ENCODE measurements at places on chromosomes 4 and X.

DNA sequence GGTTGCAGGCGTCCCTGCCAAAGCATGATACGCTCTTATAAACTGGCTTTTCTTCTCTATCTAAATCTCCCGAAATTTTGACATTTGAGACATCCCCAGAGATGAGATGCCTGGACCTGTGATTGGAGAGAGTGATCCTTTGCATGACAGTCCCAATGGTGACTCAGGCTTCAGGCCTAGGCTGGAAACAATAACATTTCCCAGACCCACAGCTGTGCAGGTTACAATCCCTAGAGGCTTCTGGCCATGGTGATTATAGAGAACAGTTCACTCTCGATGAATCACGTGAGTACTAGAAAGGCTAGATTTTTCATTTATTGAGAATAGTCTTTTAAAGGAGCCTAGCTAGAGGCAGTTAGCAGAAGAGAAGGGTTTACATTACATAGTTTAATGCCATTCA, 75.9 kb downstream of the SPATA18 start:
- DNase-seq = no peak

DNA sequence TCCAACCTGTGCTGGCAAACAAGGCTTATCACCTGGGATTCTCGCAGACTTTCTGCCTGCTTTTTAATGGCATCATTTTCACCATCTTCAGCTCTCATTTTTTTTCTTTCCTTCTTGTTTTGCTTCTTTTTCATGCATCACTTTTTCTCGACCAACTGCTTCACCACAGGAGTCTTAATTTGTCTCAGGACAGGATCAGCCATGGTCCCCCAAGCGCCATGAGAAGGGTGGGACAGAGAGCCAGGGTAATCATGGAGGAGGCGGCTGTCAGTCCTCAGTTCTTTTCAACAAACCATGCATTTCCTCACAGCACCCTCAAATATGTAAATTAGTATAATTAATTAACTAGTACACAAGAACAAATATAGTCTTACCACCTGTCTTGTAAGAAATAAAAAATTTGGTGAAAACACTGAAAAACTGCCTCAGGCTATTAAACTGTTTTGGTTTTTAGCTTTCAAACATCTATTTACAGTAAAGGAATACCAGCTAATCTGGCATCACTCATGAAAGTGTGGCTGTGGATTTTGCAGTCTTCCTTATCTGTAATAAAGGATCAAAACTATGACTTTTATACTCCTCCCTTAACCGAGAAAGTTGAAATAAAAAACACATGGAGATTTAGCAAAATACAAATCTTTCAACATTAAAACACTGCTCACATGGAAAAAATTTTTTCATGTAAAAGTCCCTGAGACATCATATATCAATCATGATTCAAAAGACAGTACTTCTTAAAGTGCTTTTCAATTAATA, 19.1 kb downstream of the EIF4E start:
- no peak for DNase-seq

DNA sequence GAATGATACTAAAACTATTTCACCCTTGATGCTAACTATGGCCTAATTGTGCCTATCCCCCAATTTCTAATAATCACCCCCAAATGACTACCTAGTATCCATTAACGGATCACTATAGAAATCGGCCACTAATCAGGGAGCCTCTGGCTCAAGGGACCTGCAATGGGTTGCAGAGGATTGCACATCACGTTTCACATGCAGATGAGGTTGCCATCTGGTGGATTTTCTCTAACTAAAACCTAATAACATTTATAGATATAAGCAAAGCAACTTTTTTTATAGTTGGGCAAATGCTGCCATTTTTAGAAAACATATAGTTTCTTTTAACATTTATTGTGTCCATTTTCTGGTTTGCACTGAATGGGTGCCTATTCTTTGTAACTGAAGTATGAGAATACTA, 28.3 kb upstream of the ALG13 start:
- no peak for DNase-seq

DNA sequence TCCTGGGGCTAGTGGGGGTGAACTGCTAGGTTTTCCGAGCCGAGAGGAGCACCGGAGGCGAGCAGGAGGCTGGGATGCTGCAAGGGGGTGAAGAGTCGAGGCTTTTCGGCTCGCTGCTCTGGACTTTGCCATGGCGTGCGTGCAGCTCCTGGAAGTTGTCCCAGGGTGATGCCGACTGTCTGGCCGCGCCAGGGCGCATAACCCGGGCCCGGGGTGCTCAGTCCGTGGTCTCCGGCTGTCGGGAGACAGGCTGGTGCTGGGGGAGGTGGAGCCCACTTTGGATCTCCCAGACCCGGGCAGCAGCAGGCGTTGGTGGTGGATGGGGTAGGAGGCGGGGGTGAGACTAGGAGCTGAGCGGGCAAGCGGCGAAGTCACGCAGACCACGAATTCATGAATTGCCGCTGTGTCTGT, 793 bp downstream of the GRIA3 start:
- peak; percentile 18 for DNase-seq

- no peak for DNase-seq
These were observed 32.9 kb upstream of the EGFL6 start for GRCh38 chrX:13536551-13536950.

- DNase-seq = no peak
These were observed 209.5 kb downstream of the PARM1 start for GRCh38 chr4:75142382-75142781.

DNA sequence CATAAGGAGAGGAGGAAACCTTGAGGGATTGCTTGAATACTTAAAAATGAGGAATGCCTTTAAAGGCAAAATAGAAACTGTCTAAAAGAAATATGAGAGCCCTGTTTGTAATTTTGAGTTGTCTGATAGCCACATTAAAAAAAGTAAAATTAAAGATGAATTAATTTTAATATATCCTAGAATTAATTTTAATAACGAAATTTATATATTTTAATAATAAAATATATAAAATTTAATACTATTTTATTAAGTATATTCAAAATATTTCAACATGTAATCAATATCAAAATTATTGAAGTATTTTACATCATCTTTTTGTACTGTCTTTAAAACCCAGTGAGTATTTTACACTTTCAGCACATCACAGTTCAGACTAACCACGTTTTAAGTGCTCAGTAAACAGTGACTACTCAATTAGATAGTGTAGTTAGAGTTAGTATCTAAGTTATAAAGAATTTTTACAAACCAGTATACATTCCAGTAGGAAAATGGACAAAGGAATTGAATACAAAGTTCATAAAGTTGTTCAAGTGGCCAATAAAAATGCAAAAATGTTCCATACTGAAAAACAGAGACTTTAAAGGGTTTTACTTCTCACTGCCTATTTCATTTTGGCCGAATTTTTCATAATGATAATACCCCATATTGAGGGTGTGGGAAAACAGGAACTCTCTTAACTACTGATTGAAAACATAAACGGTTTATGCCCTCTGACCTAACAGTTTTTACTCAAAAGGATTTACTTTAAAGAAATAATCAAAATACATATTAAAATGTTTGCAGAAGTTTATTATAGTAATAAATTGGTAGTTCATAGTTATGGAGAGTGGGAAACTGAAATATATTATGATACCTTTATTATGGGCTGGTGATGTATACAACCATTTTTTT, 2.9 kb downstream of the SLC30A9 start:
- DNase-seq = no peak

GRCh38 chr4:71004281-71004851, 10.9 kb downstream of the DCK start:
- no peak for DNase-seq

DNA sequence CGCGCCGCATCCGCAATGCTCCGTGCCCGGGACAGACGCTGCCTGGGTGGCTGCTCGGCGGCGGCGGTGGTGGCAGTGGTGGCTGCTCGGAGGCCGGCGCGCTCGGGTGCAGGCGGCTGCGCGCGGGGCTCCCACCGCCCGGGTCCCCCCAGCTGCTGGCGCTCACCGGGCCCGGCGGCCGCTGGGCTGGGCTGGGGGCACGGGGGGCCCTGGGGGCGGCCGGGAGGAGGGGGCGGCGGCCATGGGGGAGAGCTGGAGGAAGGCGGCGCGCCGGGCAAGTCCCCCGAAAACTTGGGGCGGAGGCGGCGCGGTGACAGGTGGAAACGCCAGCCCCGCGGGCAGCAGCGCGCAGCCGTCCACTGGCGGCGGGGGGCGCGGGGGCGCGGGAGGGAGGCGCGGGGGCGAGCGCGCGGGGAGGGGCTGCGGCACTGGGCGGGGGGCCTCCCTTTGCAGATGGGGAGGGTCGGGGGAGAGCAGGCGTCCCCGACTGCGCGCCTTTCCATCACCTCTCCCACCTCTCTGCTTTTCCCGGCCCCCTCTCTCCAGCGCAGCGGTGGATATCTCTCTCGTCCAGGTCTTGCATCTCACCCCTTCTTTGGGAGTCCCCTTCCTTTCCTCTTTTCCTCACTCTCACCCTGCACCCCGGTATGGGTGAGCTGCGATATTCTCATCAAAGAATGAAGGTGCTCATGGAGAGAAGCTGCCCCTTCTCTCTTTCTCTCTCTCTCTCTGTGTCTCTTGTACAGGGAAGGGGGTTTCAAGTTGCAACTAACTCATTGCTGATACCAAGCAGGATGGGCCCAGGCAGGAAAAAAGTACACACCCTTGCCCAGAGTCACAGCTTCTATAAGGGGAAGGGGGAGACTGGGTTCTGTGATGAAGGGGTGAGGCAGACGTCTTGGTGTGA, 83.7 kb upstream of the DHRSX start:
- no peak for DNase-seq

GRCh38 chr4:14221176-14221575, 593.7 kb upstream of the BOD1L1 start:
- no peak for DNase-seq

DNA sequence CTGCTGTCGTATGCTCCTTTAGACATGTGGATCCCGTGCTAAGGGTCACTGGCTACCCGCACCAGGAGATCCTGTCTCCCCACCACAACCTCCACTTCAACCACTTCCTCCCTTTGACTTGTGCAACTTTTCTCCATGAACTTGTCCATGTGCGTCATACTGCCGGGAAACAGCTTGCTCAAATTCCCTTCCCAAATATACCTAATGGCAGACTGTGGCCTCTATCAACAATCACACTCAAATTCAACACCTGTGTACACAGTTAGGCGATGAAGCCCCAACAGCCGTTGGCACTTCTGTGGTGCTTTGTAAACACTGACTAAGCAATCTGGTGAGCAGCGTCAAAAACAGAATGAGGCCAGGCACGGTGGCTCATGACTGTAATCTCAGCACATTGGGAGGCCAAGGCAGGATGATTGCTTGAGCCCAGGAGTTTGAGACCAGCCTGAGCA, 49.5 kb downstream of the CD99L2 start:
- no peak for DNase-seq

DNA sequence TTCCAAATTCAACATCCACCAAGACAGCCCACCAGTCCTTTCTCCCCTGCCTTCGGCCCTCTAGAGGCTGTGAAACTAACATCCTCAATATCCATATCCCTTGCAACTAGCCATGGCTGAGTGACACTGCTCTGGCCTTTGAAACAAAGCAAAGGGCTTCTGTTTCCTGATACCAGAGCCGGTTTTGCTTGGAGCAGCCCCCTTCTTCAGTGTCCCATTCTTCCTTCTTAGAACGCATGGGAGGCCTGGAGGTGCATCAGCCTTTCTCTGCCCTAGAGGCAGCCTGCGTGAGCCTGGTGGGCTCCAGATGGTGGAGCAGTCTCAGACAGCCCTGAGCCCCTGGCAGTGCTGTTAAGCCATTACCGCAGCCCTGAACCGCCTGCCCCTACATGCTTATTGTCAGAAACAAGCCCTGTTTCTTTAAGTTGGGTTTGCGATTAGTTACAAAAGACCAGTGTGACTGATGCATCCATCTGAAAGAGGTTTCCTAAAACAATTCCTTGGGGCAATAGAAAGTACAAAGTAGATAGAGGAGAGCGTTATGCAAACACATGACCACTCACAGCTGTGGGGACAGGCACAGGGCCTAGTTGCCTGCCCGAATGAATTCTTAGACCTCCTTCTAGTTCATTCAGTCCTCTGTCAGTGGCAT, 74.1 kb downstream of the EVC start:
- DNase-seq = no peak

DNA sequence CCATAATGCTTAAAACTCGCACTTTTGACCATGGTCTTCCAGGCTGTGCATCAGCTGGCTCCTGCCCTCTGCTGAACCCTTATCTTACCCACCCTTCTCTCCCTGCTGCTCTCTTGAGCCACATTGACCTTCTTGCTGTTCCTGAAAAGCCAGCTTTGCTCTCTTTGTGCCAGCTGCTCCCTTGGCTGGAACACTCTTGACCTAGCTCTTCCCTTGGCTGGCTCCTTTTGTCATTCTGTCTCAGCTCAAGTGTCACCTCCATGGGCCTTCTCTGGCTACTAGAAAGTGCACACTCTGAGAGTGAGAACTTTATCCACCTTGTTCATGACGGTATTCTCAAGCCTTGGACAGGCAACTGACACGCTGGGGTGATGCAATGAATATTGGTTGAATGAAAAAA, 112.1 kb downstream of the MGST2 start:
- DNase-seq = no peak

DNA sequence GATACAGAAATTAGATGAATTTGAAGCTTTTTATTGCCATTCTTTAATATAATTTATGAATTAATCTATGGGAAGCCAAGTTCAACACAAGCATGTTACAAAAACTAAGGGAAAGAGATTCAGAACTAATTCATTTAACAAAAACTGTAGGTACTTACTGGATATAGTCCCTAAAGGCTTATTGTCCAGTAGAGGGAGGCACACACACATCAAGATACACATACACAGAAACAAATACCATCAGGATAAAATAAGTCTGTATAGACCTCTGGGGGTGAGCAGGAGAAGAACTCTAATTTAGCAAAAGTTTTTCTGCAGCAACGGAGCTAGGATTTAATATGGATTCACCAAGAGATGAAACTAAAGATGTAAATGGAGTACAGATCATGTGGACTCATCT, 83.0 kb upstream of the IL13RA1 start:
- peak; percentile 13 for DNase-seq

GRCh38 chrX:123975180-123975579, 13.7 kb downstream of the STAG2 start:
- DNase-seq = no peak

DNA sequence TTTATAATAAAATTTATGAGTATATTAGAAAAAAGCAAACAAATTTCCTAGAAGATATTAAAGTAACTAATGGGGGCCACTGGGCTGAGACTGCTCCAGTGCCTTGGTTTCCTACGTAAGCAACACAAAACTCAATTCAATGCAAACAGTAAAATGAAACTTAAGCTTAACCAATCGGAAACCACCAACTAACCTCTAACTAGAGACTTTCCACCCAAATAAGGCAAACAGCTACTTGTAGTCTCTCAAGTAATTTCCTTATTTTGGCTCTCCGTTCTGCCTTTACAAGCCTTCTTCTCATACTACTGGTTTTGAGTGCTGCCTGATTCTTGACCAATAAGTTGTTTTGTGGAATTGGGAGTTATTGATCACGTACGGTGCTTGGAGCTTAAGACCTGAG, 167.3 kb upstream of the VEGFC start:
- DNase-seq = no peak

DNA sequence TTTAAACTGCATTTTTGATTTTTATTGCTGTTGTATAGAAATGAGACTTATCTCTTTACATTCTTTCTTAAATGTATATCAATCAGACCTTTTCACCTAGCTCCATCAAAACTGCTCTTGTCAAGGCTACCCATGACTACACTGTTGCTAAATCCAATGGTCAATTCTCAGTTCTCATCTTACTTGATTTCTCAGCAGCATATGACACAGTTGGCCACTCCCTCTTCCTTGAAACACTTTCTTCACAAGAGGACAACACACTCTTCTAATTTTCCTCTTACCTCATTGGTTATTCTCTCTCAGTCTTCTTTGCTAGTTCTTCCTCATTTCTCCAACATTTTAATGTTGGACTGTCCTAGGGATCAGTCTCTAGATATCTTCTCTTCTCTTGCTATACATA, 94.1 kb upstream of the CITED1 start:
- DNase-seq = no peak

GRCh38 chr4:16384576-16384975, 158.3 kb upstream of the TAPT1 start:
- no peak for DNase-seq

- peak; percentile 51 for DNase-seq
These were observed 46.0 kb upstream of the TMPRSS11F start for GRCh38 chr4:68175562-68176155.
